ENCODE measurements at places on chromosomes 3 and 15.

DNA sequence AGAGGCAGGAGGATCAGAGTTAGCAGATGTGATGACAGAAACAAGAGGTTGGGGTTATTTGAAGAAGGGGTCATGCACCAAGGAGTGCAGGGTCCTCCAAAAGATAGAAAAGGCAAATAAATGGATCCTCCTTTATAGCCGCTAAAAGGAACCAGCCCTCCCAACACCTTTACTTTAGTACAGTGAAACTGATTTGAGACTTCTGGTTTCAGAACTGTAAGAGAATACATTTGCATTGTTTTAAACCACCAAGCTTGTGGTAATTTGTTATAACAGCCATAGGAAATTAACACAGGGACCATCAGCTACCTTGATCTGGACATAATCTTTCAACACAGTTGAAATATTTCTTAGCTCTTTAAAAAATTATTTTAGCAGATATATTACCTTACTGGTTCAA lies 166.6 kb downstream of the TIGIT start:
- DNase-seq: no peak

DNA sequence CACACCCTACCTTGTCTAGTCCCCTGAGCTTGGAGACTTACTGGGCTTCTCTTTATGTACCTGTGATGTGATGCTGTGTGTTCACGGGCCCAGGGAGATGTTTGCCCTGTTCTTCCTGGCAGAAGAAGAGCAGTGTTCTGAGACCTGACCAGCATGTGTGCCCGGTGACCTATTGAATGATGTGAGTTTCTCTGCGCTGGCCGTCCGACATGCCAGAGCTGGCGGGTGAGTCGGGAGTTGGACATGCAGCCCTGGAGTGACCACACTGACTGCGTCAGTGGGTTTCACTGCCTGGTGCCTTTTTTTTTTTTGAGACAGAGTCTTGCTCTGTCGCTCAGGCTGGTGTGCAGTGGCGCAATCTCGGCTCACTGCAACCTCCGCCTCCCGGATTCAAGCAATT lies 42.3 kb downstream of the CGNL1 start:
- DNase-seq: no peak

DNA sequence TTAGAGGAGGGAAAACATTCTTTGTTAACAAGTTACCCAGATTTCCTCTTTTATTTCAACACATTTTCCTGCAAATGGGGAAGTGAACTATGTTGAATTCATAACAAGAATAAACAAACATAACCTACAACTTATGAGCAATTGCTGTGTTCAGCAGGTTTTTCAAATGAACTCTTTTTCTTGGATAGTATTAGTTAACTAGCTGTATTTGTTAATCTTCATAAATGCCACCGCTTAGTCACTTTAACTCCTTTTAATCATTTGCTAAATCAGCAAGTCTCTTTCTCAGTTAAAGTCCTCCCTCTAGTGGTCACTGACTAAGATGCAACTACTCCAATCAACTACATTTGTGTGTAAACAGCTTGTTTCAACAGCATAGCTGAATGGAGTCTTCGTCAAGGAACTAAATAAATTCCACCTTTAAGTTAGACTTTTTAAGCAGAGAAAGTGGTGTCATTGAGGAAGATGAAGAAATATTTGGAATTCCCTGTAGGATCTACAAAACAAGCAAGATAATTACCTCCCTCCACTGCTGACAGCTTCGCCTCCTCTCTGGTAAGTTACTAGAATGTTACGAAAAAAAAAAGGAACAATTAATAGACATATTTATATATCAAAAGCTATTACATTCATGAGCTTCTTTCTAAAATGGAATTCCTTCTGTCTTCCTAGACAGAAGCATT lies 1122.0 kb downstream of the ROBO1 start:
- DNase-seq: no peak

DNA sequence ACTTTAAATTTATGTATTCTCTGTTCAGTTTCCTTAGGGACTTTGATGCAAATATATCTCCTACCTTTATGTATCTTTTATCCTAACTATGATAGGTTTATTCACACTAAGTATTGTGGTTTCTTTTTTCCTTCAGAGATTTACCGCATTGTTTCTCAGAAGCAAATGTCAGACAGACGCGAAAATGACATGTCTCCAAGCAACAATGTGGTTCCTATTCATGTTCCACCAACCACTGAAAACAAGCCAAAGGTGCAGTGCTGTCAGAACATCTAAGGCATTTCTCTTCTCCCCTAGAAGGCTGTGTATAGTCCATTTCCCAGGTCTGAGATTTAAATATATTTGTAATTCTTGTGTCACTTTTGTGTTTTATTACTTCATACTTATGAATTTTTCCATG lies 18.3 kb downstream of the RAB11A start:
- DNase-seq: no peak

- no peak for DNase-seq
These were observed 854 bp upstream of the COL8A1 start for GRCh38 chr3:99637368-99638111.

DNA sequence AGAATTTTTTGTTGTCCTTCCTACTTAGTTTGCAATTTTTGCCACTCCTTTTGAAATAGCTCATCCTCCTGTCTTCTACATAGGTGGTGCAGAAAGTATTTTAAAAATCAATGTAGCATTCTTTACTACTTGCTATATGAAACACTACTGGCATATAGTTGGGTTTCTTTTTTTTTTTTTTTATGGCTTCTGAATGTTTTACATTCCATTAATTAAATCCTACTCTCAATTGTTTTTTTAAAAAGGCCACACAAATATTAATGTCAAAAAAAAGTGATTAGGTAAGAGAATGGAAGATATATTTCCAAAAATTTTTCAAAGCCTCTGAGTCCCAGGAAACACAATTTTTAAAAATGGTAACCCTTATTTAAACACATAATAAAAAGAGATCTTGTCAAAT lies 262.6 kb downstream of the MAGI1 start:
- DNase-seq: no peak

DNA sequence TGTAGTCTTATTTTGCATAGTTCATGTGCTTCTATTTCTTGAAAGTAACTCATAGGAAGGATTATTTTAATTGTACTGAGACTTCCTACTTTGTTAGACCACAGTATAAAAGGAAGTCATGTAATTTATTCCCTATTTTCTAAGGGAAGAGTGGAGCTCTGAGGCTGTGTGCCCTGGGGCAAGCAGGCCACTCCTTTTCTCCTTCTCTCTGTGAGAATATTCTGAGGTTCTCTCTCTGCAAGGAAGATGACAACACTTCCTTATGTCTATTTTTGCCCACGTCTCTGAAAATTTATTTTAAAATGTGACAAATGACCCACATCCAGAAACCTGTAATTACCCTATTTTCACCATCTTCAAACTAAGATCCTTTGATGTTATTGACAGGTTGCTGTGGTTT lies 11.0 kb downstream of the KCTD6 start:
- DNase-seq: no peak

GRCh38 chr15:22952796-22953579 lies 27.2 kb downstream of the CYFIP1 start:
- no peak for DNase-seq

DNA sequence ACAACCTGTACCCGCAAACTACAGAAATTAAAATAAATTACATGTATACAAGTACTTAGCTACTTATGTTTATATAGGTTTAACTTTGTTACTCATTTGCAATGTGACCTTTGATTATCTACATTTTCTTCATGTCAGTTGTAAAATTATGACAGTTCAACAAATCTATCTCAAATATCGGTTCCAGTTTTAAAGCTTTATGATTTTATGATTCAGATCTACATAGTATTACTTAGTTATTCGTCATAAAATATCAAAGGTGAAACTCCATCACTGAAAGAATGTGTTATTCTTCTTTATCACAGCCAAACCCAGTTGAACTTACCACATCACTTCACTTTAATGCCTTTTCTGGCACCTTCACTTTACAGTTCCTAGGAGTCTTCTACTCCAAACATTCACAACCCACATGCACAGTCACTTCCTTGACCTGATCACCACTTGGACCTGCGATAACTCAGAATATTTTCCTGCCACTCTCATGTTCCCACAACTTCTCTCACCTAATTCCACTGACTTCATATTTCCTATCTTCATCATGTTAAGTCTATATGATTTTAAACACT lies 47.2 kb downstream of the SLITRK3 start:
- no peak for DNase-seq
